ENCODE measurements at places on chromosomes 11 and 22.
A peak's percentile ranks its signal among the peaks of the same experiment; 100 is the strongest.

- DNase-seq = no peak
These were observed 204.3 kb downstream of the TENM4 start for GRCh38 chr11:79236541-79236971.

- DNase-seq = peak; percentile 61
These were observed 552 bp downstream of the RIN1 start for GRCh38 chr11:66335531-66336233.

GRCh38 chr11:109658190-109658589, 236.2 kb downstream of the C11orf87 start:
- DNase-seq = no peak

GRCh38 chr11:2892967-2893528, 7.5 kb upstream of the CDKN1C start:
- peak; percentile 57 for DNase-seq

DNA sequence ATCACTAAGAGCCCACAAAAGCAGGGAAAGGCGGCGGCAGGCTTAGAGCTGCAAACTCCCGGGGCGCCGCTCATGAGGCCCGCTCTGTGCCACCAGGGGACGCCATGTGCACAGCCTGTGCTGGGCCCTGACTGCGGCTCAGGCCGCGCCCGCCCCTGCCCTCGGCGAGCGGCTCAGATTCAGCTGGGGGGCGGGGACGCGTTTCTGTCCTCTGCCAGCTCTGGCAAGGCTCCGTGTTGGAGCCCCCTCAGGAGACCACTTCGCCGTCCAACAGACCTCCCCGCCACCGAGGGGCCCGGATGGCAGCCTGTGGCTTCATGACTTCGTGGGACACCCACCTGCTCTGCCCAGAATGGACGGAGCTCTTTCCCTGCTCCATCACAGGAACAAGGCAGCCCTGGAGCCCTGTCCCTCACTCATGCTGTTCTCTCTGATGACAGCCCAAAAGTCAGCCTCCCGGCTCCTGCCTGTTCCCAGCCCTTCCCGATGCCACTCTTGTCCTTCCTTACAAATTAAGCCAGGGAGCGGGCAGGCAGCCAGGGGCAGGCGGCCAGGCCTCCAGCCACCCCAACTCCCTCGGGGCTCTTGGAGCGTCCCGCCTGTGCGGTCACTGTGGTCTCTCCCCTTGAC, 69.1 kb downstream of the NAT10 start:
- peak; percentile 86 for DNase-seq
